Stomach (tissue), 19 donors: ENCODE measurements at places on chromosomes 13 and 19. TPM values are rescaled to one million over a fixed set of nuclear protein-coding genes. Genes with fewer than 3 reads are reported as not detected.

Gene ZNF529
- 10.1 TPM for total RNA-seq

Gene GET3
- 15.5 TPM for total RNA-seq

DNA sequence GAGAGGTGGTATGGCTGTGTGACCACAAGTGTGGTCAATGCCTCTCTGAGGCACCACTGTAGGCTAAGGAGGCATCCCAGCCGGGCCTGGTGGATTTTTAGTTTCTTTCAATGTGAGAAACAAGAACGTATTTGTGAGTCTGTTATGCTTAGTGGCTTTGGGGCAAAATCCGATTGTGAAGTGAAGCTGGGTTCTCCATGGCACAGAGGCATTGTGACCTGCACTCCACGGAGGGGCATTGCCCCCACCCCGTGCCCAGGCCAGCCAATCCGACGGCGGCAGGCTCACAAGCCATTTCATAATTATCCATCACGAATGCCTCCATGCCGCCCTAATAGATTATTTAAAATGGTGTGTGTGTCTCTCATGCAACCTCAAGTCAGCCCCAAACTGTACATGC lies 151.6 kb downstream of the ZNF536 start:
- no peaks in the 10 kb centered on the region for H3K36me3 ChIP-seq
- no peak for DNase-seq
- no peaks in the 10 kb centered on the region for H3K4me1 ChIP-seq
- H3K27me3 ChIP-seq, result no peaks in the 10 kb centered on the region
- no peak overlapping the region for H3K4me3 ChIP-seq

DNA sequence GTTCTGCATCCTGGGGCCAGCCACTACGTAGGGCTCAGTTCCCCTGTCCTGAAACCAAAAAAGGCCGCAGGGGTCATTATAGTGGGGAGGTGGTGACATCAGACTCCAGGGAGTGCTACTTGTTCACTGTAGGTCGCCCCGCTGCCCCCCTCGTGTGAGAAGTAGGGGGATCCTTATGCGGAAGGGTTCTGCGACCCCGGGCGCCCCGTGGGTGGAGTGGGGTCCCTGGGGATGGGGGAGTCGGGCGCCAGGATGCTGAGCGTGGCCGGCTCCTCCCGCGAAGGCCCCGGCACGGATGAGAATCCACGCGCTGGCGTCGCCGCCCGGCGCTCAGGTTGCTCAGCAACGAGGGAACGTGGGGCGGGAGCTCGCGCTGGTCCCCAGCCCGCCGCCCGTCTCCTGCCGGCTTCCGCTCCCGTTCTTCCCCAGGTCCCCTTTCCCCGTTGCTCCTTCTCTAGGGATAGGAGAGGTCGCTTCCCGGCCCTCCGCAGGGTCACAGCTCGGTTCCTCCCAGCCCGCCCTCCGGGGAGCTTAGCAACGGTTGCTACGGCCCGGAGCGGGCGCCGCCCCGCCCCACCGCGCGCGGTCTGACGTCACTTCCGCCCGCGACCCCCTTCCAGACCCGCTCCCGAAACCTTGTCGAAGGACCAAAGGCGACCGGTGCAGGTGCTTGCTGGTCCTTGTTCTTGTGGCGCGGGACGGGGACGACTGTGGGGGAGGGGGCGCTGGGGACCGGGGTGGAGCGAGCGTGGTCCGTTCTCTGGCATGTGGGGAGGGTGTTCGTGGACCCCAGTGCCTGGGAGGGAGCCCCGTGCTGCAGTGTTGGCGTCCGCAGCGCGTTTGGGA lies at the start of gene NAT14:
Gene NAT14, plus strand, starts transcription at position 596 of the 846 bp plus-strand sequence. CDS start 521 bp downstream, outside the sequence.
- DNase-seq, result peak; percentile 45
- H3K27me3 ChIP-seq, result no peaks in the 10 kb centered on the region
- peak within 1 kb of the TSS; percentile 79 for H3K27ac ChIP-seq
- H3K4me3 ChIP-seq, result peak within 1 kb of the TSS; percentile 60
- H3K4me1 ChIP-seq, result peaks cover 65% of the 10 kb centered on the region
- H3K36me3 ChIP-seq, result peaks cover 39% of the 10 kb centered on the region

GRCh38 chr19:17765069-17765618 lies 13.9 kb downstream of the FCHO1 start:
- peaks cover 10% of the 10 kb centered on the region for H3K4me1 ChIP-seq
- DNase-seq, result peak; percentile 66
- no peaks in the 10 kb centered on the region for H3K27me3 ChIP-seq
- H3K4me3 ChIP-seq, result no peak overlapping the region

DNA sequence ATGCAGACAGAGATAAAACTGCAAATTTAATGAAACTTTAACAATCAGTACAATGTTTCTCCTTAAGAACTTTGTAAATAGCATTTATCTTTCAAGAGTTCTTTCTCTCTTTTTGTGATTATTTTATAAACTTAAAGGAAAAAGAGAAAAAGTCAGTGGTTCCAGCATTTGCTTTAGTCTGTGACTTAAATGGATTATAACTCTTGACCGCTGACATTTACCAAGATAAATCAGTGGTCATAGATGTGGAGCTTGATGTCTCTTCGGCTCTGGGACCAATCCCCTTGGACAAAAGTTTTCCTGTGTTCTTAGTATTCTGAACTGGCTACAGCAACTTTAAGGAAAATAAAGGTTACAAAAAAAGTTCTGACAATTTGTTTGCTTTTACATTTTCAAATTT lies 162.6 kb downstream of the TM9SF2 start:
- H3K27ac ChIP-seq, result no peak overlapping the region
- DNase-seq, result no peak

DNA sequence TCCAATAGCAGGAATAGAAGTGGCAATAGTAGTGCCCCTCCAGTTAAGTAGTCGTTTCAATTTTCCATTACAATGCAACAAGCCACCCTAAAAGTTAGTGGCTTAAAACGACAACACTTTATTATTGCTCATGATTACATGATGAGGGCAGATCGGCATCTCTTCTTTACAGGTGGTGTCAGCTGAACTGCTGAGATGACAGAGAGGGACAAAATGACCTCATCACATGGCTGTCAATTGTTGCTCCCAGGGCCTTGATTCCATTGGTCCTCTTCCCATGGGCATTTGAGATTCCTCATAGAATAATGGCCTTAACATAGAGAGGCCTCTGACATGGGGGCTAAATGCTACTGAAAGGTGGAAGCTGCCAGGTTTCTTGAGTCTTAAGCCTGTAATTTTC lies 679.8 kb upstream of the KLHL1 start:
- H3K36me3 ChIP-seq, result no peaks in the 10 kb centered on the region
- no peak for DNase-seq
- no peaks in the 10 kb centered on the region for H3K27me3 ChIP-seq
- no peaks in the 10 kb centered on the region for H3K4me1 ChIP-seq

Gene HIPK4
- total RNA-seq, result not detected

DNA sequence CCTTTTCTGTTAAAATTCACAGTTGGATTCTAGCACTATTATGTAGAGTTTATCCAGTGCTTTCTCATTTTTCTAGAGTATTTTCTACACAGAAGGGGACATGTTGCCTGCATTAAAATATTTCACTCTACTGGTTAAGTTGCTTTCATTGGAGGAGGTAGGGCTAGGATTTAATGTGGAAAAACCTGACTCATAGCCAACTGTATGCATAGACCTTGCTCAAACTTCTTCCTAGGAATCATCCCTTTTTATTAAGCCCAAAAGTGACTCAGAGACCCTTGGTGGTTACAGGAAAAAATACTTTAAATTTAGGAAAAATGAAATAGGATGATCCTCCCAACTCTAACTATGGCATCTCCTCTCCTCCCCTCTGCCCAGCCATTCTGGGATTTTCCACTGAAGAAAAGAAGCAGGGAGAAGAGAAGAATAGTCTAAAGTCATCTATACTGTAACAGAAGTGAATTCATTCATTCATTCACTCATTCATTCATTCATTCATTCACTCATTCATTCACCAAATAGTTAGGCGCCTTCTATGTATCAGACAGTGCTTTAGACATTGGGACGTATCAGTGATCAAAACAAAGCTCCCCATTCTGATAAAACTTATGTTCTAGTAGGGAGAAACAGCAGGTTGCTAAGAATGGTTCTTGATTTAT lies 109.0 kb upstream of the HTR2A start:
- H3K4me3 ChIP-seq, result no peak overlapping the region
- no peaks in the 10 kb centered on the region for H3K36me3 ChIP-seq
- H3K27me3 ChIP-seq, result no peaks in the 10 kb centered on the region
- DNase-seq, result no peak

Gene SIRT2
- 57.2 TPM for total RNA-seq

DNA sequence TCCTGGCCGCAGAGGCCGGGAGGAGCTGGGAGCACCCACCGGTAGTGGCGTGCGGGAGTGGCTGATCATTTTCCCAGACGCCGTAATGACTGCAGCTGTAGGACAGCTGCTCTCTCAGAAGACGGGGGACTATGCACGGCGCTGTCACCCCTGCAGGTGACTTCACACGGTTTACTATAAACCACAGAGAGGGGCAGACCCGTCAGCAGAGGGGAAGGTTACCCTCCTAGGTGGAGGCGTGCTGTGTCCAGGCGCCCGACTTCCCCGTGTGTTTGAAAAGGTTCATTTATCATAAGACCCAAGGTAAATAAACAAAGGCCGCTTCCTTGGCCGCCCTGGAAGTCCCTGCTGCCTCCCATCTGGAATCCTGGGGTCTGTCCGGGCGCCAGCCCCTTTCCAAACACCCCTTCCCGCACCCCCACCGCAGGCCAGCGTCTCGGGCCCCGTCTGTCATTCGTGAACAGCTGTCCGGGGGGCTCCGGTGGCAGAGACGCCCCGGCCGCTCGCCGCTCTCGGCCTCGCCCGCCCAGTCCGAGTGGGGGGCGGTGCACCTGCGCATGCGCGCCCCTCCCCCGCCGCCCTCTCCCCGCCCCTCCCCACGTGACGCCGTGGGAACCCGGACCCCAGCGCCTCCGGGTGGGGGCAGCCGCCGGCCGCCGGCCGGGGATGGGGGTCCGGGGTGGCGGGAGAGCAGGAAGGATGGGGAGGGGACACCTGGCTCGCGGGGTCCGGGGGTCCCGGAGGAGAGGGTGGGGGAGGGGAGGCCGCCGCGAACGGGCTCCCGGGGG lies 915 bp downstream of the SHC2 start:
- H3K36me3 ChIP-seq, result no peaks in the 10 kb centered on the region
- peak overlapping the region; percentile 73 for H3K4me3 ChIP-seq
- peak; percentile 93 for DNase-seq
- peak overlapping the region; percentile 87 for H3K27ac ChIP-seq
- peaks cover 19% of the 10 kb centered on the region for H3K4me1 ChIP-seq

Gene UGGT2
- total RNA-seq, result 140 TPM

DNA sequence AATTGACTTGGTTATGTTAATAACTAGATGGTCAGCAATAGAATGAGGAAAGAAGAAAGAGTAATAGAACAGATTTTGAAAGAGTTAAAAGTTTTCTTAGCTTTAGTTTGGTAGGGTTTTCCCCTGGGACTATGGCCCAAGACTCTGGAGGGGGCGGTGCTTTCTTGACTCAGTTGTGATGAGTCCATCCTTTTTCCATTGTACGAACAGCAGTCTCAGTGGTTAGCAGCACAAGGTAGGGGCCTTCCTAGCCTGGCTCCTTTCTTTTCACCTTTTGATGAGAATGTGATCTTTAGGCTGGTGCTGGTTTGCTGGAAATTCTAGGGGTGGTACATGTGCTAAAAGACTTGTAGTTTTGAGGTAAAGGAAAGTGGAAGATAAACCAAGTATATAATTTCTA lies 38.8 kb downstream of the ZNF506 start:
- no peak overlapping the region for H3K27ac ChIP-seq
- H3K36me3 ChIP-seq, result peaks cover 28% of the 10 kb centered on the region
- H3K27me3 ChIP-seq, result no peaks in the 10 kb centered on the region
- DNase-seq, result no peak
- no peak overlapping the region for H3K4me3 ChIP-seq

Gene PRR36
- total RNA-seq, result 0.18 TPM

Gene STX10
- total RNA-seq, result 74.0 TPM

- no peaks in the 10 kb centered on the region for H3K27me3 ChIP-seq
- DNase-seq, result no peak
- H3K27ac ChIP-seq, result no peak overlapping the region
- no peaks in the 10 kb centered on the region for H3K4me1 ChIP-seq
- peaks cover 18% of the 10 kb centered on the region for H3K36me3 ChIP-seq
- no peak overlapping the region for H3K4me3 ChIP-seq
These were observed 49.3 kb upstream of the IL17D start for GRCh38 chr13:20654156-20654555.

DNA sequence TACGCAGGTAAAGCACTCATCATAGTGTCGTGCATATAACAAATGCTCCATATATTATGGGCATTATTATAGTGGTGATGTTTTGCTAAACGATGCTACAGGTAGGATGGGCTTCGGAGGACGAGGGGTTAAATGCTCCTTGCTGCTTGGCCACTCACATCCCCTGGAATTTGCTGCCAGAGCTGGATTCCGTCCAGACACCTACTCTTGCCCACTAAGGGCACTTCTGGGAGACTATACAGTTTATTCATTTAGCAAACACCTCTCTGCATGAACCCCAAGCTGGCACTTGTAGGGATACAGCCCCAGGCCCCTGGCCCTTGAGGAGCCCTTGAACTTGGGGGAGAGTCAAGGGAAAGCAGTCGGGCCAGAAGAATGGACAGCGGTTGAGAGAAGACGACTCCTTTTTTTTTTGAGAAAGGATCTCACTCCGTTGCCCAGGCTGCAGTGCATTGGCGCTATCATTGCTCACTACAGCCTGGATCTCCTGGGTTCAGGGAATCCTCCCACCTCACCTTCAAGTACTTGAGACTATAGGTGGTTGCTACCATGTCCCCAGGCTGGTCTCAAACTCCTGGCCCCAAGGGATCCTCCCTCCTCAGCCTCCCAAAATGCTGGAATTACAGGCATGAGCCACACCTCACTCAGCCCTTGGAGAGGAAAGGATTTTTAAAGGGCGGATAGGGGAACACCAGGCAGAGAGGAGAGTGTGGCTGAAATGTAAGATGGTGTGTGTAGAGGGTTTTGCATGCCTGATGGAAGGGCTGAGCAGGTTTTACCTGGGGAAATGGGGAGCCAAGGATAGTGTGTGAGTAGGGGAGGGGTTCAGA lies 1.1 kb upstream of the MRPL34 start:
- H3K4me3 ChIP-seq, result no peak overlapping the region
- peak overlapping the region; percentile 89 for H3K27ac ChIP-seq
- no peaks in the 10 kb centered on the region for H3K27me3 ChIP-seq
- DNase-seq, result peak; percentile 53
- peaks cover 26% of the 10 kb centered on the region for H3K4me1 ChIP-seq
- H3K36me3 ChIP-seq, result peaks cover 13% of the 10 kb centered on the region

DNA sequence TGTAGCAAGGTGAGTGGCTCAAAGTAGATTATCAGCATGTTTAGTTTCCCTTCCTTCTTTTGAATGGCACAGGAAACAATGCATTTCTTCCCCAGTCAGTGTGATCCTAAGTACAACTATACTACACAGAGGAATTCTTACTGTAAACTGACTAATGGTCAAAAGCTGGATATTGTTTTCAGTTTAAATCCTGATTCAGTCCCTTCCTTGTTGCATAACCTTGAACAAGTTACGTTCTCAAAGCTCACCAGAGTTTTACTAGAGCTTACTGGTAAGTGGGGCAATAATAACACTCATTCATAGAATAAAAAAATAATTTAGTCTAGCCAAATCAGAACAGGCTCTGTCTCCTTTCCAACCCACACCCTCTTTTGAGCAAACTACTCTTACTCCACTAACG lies 180.1 kb downstream of the POSTN start:
- no peak overlapping the region for H3K27ac ChIP-seq
- no peak for DNase-seq
- H3K4me3 ChIP-seq, result no peak overlapping the region
- H3K27me3 ChIP-seq, result no peaks in the 10 kb centered on the region

Gene NLRP4
- not detected for total RNA-seq
